Skin of body (tissue), 3 donors: ENCODE measurements at places on chromosomes 6 and 20.
A peak's percentile ranks its signal among the peaks of the same experiment; 100 is the strongest.

DNA sequence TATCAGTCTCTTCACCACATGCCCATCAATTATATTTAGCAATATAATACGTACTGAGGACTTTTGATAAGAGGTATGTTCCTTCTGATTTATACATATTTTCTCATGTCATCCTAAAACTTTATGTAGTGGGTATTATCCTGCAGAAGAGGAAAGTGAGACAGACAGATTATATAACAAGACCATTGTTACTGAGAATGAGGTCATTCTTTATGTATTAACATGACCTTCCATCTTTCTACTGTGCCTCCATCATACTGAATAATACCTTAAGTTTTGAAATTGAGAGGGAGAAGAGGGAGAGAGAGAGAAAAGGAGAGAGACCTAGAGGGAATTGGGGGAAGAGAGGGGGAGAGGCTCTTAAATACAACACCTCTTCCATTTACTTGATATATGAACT lies 90.9 kb upstream of the CARMIL1 start:
- DNase-seq = no peak

DNA sequence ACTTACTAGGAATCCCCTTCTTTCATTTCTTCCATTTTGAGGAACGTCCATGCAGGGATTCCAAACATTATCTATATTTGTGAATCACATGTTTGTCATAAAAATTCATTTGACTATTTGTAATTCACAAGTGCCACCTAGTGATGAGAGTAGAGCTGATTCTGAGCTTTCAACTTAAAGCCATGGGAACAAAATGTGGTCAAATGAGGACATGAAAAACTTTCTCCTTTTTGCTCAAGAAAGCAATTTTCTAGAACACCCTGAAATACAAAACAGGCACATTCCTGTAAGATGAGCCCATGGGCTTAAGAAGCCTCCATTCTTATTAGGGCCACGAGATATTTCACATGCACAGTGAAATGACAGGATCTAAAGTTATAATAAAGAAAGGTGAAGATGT lies 12.3 kb downstream of the MAP3K7 start:
- no peak for DNase-seq

- DNase-seq = peak; percentile 80
Observed at GRCh38 chr6:155067956-155068615, 73.0 kb downstream of the TIAM2 start.

GRCh38 chr6:146258206-146258605 lies 229.3 kb downstream of the GRM1 start:
- DNase-seq = no peak

GRCh38 chr20:1757072-1757471 lies 99.5 kb upstream of the SIRPG start:
- DNase-seq = no peak

DNA sequence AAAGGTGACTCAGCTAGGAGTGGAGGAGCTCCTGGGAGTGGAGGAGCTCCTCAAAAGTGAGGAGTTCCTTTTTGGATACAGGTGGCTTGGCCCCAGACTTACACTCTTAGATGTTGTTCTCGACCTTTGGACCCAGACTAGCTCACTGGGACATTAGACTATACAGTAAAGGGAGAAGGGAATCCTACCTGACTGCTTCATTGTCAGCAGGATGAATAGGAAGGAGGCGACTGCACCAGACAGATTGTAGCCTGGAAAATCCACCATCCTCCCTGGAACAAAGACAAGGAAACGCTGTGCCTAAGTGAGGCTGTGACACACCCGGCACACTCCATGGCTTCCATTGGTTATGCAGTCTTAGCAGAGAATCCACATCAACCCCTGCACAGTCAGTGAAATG lies at the start of gene BTNL2:
TSS of gene BTNL2 (minus strand) at position 325 of the 400 bp plus-strand sequence. CDS start at position 267, 58 bp downstream.
- no peak for DNase-seq

GRCh38 chr20:5737966-5738365 lies 12.2 kb upstream of the SHLD1 start:
- DNase-seq = no peak

DNA sequence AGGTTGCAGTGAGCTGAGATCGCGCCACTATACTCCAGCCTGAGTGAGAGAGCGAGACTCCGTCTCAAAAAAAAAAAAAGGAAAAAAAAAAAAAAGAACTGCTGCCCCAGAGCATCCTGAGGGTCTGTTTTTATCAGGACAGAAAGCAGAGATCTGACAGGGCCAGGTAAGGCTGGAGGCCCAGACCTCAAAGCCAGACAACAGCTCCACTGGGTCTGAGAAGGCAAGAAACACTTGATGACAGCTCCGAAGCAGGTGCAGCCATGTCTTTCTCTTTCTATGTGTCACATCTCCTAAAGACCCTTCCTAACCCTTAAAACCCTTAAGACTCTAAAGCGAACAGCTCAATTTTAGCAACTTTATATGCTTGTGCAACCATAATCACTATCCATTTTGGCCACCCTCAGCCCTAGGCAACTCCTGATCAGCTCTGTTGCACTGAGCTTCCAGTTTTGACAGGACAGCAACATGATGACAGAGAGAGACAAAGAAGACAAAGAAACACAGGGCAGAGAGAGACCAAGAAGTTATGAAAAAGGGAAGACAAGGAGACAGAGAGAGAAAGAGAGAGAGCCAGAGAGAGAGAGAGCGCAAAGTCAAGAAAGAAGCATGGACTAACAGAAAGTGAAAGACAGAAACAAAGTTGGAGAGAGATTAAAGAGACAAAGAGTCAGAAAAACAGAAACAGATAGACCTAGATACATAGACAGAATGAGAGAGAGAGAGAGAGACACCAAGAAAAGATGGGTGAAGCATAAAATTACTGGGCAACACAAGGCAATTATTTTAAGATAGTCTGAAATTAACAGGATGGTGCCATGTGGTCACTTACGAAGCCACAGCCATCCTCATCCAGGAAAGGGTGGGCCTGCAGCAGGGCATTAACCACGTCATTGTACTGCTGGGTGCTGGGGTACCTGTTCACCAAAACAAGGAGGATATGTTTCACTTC lies 39.2 kb downstream of the SAMD3 start:
- DNase-seq = no peak

GRCh38 chr6:18425218-18425617 lies 38.1 kb downstream of the RNF144B start:
- no peak for DNase-seq

DNA sequence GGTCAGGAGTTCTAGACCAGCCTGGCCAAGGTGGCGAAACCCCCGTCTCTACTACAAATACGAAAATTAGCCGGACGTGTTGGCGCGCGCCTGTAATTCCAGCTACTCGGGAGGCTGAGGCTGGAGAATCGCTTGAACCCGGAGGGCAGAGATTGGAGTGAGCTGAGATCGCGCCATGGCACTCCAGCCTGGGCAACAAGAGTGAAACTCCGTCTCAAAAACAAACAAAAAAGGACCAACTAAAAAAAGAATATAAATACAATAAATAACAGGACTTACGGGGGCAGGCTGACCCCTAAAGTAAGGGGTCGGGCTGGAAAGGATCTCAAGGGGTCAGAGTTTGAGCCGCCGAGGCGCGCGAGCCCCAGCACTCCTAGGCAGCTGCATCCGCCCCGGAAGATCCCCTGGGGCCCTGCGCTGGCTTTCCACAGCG lies 509 bp upstream of the TPD52L2 start:
- no peak for DNase-seq

DNA sequence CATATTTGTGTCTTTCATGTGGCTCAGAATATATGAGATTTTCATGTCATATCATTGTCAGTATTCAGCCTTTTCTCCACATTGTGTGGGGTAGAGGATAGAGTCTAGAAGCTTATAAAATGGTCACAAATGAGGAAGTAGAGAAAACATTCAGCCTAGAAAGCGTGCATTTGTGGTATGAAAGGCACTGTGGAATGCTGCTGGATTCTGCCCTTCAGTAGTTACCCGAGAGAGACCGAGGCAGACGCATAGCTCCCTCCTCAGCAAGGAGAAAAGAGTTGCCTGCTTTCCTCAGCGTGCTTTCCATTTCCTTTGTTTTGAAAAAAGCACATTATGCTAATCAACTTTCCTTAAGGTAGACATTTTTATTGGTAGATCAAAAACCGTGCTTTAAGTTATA lies 28.7 kb downstream of the MYB start:
- DNase-seq = no peak

- DNase-seq = no peak
Observed at GRCh38 chr20:12902992-12903391, 105.8 kb upstream of the SPTLC3 start.

- no peak for DNase-seq
Observed at GRCh38 chr6:51778666-51779065, 308.7 kb downstream of the PKHD1 start.

- no peak for DNase-seq
Observed at GRCh38 chr6:53671111-53671510, 5.6 kb upstream of the KLHL31 start.

DNA sequence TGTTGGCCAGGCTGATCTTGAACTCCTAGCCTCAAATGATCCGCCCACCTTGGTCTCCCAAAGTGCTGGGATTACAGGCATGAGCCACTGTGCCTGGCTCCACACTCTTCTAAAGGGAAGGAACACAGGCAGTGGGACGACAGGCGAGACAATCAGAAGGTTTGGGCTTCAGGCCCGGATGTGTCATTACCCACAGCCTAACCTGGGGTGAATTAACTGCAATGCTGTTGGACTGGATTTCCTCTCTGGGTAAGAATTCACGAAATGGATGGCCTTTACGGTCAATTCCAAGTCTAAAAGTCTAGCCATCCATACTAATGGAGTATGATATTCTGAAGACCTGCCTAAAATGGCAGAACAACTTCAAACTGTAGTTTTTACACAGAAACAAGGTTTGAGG lies 83.7 kb upstream of the CCDC28A start:
- DNase-seq = no peak

GRCh38 chr6:48813836-48814235 lies 649.2 kb downstream of the MMUT start:
- no peak for DNase-seq

GRCh38 chr6:133157995-133158394 lies 83.2 kb upstream of the EYA4 start:
- DNase-seq = no peak

GRCh38 chr20:50388733-50389437 lies 121.3 kb upstream of the PTPN1 start:
- DNase-seq = no peak

GRCh38 chr6:16270178-16270794 lies 31.9 kb downstream of the GMPR start:
- DNase-seq = no peak

GRCh38 chr6:39040080-39040673 lies 8.4 kb upstream of the GLP1R start:
- DNase-seq = no peak

DNA sequence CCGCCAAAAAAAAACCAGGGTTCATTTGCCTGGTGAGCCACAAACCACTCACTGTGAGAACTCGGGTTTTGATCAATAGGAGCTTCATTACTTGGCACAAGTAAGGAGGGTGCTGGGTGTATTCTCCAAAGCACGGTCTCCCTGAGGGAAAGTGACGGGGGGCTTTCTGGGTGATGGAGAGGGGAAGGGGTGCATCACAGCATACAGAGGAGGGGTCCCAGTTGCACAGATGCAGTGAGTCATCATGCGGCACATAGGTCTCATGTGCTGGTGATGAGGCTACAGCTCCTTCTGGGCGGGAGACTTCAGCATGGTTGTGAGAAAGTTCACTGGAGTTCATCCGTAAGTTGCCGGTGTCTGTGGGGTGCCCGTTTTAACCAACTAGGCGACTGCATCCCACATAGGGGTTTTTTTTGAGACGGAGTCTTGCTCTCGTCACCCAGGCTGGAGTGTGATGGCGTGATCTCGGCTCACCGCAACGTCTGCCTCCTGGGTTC lies 36.2 kb downstream of the SUN5 start:
- no peak for DNase-seq

GRCh38 chr6:45990162-45990561 lies 25.5 kb downstream of the CLIC5 start:
- no peak for DNase-seq

DNA sequence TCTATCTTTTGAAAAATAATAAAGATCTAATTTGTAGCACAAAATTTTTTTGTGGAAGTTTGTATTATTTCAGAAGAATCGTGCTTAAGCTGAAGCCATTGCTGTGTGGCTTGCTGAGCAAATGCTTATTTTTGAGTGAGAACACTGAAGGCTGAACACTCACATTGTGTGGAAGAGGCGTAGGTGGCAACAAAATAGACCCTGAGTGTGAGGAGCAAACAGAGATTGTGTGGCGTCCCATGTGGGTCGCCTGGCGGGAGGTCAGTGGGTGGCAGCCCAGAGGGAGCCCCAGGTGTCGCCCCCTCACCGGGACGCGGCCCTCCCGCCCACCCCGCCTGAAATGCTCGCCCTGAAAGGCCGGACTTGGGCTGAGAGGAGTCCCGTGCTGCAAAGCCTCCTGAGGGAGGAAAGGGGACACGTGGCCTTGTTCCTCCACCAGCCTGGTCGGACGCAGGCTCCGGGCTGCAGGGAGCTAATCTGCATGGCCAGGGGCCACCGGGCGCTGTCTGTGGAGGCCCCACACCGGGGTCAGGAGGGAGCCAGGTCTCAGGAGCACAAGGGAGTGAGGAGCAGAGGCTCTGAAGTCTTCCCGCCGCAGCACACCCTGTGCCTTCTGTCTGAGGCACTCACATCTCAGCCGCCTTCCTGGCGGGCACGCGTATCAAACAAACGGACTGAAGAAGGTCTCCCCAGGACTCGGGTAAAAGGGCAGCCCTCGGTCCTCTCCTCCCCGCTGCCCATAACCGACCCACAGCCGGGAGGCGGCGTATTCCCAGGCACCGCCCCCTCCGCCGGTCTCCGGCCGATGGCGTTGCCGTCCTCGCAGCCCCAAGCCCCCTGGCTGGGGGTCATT lies 15.9 kb downstream of the DDO start:
- no peak for DNase-seq

- no peak for DNase-seq
Observed at GRCh38 chr6:42212442-42212841, 5.2 kb downstream of the MRPS10 start.

DNA sequence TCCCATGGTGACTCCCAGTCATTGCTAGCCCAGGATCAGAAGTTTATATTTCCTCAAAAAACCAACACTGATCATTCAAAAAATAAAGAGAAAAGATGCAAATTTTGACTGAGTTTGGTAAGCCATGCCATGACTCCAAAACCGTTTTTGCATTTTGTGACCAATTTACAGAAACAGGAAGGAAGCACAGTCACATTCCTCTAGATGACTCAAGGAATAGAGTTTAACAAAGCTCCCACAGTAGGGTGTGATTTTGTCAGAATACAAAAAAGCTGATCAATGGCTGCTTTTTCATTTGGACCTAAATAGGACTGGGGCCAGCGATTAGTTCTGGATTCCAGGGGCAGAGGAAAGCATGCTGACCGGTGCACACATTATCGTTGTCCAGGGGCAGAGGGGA lies 179.4 kb upstream of the AFDN start:
- DNase-seq = no peak

DNA sequence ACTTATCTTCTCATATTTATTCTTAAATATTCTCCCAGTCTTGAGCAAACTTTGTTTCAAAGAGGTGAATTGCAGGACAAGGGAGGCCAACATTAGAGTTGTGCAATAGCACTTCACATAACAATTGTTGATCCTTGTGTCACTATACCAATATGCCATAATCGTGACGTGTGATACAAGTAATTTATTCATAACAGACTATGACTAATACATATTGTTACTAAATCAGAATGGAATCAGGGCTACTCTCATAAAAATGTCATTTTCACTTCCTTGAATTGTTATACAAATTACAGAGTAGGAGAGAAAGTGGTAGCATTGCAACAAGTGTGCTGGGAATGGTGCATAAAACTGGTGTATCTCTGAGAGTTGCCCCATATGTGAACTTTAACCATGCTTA lies 37.2 kb upstream of the PLCB1 start:
- DNase-seq = peak; percentile 40
